ENCODE measurements at places on chromosomes 3 and 15.

DNA sequence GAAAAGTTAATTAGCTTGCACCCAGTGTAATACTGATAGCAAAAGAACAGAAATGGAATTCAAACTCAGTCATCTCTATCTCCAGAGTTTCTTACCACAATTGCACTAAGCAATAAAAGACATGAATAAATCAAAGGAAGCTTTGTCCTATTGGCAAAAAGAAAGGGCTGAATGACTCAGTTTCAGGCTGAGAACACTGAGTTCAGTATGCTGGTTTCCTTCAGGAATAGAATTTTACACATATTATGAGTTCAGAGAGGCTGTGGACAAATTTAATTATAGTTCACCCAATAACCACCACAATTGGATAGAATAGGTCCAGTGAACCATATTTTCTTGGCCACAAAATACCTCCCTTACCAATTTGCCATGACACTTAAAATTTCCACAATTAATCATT is 249.7 kb downstream of the KCNMB2 start:
- no peak for DNase-seq

- no peak for DNase-seq
These were observed 93.8 kb upstream of the UBE2E1 start for GRCh38 chr3:23711916-23712494.

GRCh38 chr15:89345248-89345647 is 10.6 kb upstream of the POLG start:
- no peak for DNase-seq

DNA sequence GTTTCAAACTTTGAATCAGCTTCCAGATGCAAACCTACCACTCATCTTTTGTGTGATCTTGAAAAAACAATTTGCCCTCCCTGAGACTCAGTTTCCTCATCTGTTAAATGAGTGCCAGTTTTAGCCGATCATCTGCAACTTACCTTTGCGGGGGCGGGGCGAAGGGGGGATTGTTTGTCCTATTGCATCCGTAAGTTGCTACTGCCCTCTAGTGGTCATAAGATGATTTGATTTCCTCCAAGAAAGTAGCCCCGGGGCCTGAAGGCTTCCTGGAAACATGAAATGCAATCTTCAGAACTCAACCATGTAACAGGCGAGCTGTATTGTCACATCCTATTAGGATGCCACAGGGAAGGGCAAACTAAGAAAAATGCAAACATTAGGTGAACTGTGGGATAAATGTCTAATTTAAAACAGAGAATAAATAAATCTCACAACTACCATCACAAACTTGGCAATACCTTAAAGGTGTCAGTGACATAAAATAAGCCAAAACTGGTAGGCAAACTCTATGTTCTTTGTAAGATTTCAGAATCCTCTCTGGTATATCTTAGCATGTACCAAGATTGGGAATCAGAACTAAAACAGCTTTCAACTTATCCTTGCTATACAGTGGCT is 63.5 kb upstream of the CLDN18 start:
- peak; percentile 13 for DNase-seq

- DNase-seq: no peak
These were observed 27.4 kb downstream of the SLCO2A1 start for GRCh38 chr3:134002306-134002705.

DNA sequence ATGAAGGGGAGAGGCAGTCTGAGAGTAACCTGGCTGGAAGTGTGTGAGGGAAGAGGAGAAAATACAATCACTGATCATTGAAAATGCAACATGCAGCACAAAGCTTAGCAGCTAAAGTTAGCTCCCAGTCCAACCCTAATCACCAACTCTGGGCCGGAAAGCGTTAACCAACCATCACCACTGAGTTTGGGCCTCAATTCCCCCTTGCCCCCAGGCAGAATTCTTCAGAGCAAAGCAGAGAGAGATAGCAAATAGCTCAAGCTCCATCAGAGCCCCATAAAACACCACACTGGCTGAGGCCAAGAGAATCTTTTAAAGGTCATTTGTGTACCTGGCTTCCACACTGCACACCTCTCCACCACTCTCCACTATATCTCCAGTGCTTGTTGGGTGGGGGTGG is 16.2 kb upstream of the PDIA5 start:
- no peak for DNase-seq

DNA sequence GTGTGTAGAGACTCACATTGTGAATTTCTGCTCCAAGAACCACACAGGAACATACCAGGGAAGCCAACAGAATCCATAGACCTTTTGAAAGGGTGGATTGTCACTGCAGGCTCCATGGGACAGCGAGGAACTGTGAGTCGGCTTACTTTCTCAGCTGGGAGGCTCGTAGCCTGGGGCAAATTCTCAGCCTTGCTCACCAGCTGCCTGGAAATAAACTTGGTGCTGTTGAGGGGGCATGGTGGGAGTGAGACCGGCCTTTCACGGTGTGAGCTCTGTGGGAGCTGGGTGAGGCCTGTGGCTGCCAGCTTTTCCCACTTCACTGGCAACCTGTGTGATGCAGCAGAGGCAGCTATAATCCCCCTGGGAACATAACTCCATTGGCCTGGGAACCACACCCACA is 146.6 kb upstream of the P2RY1 start:
- no peak for DNase-seq

DNA sequence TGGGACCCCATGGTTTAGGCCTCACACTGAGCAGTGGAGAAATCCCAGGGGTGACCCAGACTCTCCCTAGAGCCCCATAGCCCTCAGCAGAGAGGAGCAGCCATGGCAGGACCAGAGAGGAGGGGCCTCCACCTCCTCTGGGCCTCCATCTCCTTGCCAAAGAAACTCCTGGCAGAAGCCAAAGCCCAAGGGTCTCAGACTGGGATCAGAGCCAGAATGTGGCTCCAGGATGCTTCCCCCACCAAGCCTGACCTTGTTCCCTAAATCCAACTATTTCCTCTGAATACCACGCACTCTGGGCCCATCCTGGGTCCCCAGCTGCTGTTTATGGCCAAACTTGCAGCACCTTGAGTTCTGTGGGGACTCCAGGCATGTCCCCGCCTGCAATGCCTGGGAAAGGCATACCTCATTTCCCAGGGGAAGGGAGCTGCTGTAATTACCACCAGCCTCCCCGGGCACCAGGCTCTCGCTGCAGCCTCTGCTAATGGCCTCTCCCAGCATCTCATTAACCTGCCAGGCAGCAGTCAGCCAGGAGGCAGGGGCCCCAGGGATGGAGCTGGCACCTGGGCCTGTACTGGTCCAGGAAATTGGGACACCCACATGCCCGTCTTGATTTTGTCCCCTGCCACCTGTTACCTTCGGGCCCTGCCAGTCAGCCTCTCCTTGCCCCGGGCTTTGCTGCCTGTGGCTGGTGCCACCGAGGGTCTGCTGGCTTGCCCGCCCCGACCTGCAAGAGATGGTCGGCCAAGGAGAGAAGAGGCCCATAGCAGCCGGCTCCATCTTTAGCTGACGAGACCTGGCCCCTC is 4.6 kb downstream of the CCDC9B start:
- no peak for DNase-seq

GRCh38 chr15:45328663-45329062 is 49.7 kb downstream of the GATM start:
- DNase-seq: no peak

- DNase-seq: no peak
These were observed 95.2 kb downstream of the KBTBD8 start for GRCh38 chr3:67093305-67093704.

DNA sequence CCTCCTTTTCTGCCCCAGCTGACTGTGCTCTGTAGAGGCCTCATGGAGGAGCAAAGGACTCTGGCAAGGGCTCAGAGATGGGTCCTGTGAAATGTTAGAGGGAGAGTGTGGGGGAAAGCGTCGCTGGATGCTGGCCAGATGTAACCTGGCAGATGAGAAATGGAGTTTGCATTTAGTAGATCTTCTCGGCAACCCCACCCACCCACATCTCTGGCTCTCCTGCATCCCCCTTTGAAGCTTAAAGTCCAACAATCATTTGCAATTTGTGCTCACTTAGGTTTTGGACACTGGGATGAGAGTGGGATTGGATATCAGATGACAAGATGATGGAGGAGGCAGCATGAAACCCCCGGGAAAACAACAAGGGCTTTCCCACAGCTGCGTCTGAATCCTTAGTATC is 523.6 kb upstream of the MCTP2 start:
- no peak for DNase-seq

GRCh38 chr15:36970522-36970921 is 129.8 kb downstream of the MEIS2 start:
- DNase-seq: no peak

DNA sequence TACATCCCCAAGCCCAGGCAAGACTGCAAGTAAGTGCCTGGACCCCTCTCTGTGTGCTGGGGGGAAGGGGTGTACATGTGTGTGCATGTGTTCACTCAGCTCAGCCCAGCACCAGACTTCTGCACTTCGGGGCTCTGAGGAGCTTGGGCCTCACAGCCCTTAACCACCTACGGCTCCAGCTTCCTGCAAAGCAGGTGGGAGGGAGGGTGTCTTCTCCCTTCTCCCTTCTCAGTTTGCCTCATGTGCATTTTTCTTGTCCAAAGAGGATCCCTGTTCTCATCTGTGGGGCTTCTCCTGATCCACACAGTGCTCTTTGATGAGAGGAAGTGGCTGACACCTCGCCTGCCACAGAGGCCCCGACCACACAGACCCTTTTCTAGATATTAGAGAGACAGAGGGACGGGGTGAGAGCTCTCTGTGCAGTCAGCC is 69.3 kb downstream of the MESD start:
- no peak for DNase-seq

DNA sequence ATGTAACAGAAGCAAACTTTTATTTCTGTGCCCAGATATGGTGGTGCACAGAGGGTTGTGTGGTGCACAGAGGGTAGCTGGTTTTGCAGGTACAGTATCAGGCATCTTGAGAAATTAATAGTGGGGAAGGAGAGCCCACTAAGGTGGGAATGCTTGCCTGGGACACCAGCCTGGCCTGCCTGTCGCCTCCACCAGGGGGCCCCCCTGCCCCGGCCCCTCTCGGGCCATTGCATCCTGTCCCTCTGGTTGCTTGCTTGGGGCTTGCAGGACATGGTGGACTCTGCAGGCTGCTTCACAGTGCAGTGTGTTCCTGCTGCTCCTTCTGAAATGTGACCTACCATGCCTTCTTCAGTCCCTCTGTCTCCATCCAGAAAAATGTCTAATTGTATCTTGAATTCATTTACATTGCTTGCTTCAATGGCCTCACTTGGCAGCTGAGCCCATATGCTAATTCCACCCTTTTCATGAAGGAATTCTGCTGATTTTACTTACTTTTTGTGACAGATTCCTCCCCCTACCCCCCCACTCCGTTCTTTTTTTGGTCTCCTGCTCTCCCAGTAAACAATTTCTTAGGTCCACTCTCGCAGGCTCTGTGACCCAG is 73.6 kb downstream of the EEFSEC start:
- no peak for DNase-seq

GRCh38 chr3:39190281-39191025 is 1.9 kb downstream of the XIRP1 start:
- peak; percentile 27 for DNase-seq

GRCh38 chr3:39147711-39148434 is 5.5 kb downstream of the CSRNP1 start:
- no peak for DNase-seq

DNA sequence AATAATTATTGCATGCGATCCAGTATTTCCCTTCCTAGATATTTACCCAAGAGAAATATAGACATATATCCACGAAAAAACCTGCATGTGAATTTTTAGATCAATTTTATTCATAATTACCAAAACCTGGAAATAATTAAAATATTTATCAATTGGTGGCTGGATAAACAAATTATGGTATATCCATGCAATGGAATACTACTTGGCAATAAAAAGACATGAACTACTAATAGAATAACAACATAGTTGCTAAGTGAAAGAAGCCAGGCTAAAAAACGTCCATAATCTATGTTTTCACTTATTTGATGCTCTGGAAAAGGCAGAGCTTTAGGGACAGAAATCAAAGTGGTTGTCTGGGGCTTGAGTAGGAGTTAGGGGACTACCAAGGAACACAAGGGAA is 20.7 kb downstream of the TEX9 start:
- no peak for DNase-seq

GRCh38 chr3:158918008-158918407 is 116.2 kb downstream of the MFSD1 start:
- DNase-seq: no peak

DNA sequence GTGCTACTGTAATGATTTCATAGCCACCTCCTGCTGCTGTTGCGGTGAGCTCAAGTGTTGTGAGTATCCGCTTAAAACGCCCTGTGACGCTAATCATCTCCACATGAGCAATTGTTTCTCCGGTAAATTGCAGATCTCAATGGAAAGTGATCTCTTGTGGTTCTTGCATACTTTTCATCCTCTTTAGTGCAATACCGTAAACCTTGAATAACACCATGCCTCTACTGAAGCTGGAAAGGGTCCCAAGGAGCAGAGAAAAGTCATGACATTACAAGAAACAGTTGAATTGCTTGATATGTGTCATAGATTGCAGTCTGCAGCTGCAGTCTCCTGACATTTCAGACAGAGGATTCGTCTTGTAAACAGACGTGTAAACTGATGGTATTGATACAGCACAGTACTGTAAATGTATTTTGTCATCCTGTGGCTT is 6.0 kb upstream of the CEMIP start:
- DNase-seq: no peak

GRCh38 chr3:98824256-98824655 is 61.1 kb downstream of the ST3GAL6 start:
- DNase-seq: no peak

GRCh38 chr15:47716516-47716915 is 789 bp upstream of the SEMA6D start:
- DNase-seq: no peak

DNA sequence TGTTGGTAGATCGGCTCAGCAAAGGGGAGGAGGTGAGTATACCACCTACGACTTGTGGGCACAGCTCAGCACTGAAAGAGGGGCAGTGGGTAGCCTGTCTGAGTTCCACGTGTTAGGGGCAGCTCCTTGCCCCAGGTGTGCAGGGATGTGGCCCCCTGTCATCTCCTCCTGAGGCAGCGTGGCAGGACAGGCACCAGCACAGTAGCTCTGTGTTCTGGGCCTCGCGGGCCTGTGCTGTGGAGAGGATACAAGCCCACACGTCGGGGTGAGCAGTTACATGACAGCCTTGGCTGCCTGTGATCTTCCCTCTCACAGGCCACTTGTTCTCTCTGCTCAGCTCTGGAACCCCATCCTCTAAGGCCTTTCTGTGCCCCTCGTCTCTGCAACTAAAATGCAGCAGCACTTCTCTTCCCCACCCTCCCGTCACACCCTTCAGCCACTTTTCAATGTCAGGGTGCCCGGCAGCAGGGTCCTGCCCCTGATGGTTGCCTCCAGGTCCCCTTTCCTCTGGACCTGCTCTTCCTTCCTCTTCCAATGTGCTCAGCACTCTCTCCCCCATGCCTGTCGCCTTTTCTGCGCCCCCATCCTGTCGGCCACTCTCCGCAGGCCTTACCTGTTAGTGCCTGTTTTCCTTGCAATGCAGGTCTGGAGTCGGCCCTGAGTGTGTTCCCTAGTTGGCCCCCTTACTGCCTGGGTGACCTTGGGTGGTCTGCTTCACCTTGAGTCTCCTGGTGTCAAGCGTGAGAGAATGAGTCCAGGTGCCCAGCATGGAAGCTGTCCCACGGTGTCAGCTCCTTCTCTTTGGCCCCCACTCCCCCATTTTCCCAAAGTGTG is 18.2 kb upstream of the CPNE9 start:
- DNase-seq: no peak

DNA sequence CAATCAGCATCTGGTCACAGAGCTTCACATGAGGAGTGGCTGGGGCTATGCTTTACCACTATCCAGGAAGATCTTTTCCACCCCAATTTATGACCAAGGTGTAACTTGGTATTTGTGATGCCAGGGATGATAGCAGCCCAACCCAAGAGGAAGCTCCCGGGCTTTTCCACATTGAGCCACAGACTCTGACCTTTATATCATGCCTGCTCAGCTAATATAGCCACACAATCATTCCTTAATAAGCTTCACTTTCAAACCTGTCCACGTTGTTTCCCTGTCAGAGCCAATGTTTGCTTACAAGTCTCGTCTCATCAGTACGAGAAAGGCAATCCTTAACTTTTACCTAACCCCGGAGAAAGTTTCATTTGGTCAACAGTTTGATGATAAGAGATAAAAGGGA is 330.9 kb downstream of the SHQ1 start:
- DNase-seq: no peak
